ENCODE measurements at places on chromosomes 4 and X.

GRCh38 chr4:182555997-182556418, 312.8 kb downstream of the TENM3 start:
- no peak for DNase-seq

DNA sequence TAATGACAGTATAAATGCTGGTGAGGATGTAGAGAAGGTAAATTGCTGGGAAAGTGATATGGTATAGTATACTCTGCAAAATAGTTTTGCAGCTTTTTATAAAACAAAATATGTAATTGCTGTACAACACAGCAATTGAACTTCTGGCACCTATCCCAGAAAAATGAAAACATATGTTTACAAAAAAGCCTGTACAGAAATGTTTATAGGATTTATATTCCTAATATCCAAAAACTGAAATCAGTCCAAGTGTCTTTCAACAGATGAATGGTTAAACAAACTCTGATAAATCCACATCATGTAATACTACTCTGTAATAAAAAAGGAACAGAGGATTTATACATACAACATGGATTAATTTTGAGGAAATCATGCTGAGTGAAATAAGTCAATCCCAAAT, 198.4 kb upstream of the ACTRT1 start:
- DNase-seq, result no peak

- DNase-seq, result no peak
These were observed 14.8 kb upstream of the PABPC4L start for GRCh38 chr4:134216411-134216810.

DNA sequence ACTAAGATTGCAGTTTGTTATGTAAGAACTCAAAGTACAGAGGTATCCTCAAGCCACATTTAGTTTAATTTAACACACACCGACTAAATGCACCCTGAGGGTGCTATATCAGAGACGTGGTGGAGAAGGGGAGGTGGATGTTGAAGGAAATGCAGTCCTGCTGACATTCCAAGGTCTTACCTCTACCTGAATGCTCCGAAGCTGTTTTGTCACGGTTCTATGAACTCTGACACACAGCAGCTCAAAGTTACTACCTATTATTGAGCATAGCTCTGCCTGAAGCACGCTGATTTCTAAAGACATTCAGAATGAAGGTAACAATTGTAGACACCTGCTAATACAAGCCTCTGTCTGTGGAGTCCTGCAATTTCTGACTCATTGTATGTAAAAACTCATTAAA, 6.7 kb downstream of the CC2D2A start:
- DNase-seq, result no peak

- no peak for DNase-seq
These were observed 174.7 kb upstream of the GPRIN3 start for GRCh38 chr4:89482251-89482650.

DNA sequence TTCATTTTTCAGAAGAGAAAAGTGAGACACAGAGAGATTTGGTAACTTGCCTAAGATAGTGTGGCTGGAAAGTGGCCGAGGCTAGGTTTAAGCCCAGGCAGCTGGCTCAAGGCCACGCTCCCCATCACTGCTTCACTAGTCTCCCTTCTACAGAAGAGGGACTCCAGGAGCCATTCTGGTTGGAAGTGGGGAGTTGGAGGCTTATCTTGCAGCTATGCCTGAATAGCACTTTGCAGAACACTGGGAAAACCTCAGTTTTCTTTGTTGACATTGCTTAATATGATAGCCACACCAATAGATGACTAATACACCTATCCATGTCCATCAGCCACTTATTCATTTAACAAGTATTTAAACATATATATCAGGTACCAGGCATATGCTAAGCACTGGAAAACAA, 18.5 kb downstream of the LRRC66 start:
- no peak for DNase-seq

DNA sequence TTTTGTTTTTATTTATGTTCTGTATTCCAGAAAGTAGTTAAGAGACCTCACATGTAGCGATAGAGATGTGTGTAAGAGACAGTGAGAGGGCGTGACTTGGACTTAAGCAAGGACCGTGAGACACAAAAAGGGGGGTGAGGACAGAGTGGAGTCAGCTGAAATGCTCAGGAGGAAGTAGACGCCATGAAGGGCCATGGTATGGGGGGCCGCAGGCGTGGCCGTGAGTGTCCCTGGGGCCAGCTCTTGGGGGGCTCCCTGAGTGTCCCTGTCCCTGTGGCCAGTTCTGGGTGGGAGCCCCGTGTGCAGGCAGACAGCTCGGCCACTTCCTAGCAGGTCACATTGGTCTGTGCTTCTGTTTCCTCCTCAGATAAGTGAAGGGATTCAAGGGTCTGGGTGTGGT, 23.0 kb upstream of the MSANTD1 start:
- DNase-seq, result no peak

GRCh38 chr4:926538-926937, 5.6 kb downstream of the GAK start:
- no peak for DNase-seq

GRCh38 chr4:144189121-144189520, 48.6 kb upstream of the GYPA start:
- DNase-seq, result no peak

DNA sequence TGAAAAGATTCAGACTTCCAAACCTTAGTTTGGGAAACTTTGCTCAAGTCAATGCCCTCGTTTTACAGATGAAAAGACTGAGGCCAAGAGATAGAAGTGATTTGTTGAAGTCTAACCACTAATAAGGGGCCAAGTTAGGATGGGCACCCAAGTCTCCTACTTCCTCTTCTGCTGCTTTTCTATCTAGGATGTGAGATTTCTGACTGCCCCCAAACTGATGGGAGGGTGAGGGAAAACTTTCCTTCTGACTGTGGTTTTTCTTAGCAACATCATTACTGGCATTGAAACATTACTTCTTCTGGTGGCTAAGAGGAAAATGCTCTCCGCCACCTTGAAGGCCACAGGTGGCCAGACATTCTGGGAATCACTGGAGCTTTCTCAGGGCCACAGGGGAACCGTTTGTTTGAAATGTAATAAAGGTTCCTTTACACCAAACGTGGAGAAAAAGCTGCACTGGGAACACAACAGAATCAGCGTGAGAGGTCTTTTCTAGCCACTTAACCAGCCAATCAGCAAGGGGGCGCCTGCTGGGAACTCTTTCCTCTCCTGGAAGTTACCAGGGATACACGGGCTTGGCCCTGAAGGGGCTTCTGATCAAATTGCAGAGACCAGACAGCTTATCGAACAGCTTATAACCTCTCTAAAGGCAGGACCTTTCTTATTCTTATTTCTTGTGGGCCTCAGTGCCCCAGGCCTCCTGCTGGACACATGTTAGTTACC, 115.9 kb upstream of the TEX13D start:
- DNase-seq, result no peak

- no peak for DNase-seq
These were observed 1526.1 kb downstream of the STIM2 start for GRCh38 chr4:28386776-28387175.

DNA sequence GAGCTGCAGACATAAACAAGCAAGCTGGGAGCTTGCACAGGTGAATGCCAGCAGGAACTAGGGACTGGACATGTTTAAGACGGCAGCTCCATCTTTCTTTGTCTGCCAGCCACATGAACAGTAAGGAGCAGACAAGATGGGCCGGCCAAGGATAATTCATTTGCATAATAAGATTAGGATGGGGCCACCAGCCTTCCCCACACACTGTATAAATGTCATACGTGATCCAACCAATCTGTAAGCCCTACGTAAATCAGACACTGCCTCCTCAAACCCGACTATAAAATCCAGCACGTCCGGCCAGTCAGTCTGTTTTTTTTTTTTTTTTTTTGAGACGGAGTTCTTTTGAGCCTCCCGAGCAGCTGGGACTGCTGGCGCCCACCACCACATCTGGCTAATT, 75.6 kb upstream of the BOD1L1 start:
- no peak for DNase-seq

- DNase-seq, result no peak
These were observed 147.4 kb downstream of the IL15 start for GRCh38 chr4:141783770-141784169.

GRCh38 chr4:34293459-34293858, 1950.9 kb downstream of the ARAP2 start:
- DNase-seq, result no peak

GRCh38 chr4:183266371-183266770, 53.7 kb downstream of the CLDN22 start:
- no peak for DNase-seq

DNA sequence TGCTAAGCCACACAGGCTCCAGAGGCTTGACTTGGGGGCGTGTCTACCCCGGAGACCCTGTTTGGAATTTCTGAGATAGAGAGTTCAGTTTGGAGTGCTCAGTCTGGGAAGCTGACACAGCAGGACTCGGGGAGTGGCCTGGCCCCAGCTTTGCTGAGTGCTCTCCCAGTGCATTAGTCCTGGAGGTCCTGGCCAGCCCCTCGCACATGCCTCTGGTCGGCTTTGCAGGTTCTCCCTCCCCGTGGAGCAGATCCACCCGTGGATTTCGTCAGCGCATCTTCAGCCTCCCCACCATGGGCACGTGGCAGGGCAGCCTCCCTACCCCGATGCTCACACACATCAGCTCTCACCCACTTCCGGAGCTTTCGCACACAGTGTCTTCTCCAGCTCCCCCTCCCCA, 65.2 kb downstream of the PSAPL1 start:
- DNase-seq, result no peak

DNA sequence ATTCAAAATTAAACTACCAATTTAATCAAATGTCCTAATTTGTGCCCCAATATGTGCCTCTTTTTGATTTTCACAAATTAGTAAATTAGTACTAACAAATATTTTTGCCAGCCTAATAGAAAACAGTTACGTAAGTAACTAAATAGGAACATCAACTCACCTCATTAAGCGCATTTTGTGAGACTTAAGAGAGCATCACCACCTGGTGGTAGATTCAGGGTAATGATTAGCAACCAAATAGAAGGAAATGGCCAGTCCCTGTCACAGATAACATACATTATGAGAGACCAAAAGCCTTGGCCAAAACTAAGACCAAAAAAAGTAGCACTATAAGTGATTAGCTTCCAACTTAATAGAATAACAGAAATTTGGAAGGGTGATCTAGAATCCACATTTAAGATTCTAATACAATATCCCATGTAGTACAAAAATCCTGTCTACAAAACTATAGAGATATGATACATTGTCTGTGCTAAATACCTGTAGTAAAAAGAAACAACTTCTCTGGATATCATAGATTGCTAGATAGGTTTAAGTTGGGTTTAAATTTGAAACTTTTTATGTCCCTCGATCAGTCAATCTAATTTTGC, 46.7 kb downstream of the C4orf46 start:
- DNase-seq, result peak; percentile 20

- DNase-seq, result no peak
These were observed 26.5 kb upstream of the TSR2 start for GRCh38 chrX:54413753-54414152.

DNA sequence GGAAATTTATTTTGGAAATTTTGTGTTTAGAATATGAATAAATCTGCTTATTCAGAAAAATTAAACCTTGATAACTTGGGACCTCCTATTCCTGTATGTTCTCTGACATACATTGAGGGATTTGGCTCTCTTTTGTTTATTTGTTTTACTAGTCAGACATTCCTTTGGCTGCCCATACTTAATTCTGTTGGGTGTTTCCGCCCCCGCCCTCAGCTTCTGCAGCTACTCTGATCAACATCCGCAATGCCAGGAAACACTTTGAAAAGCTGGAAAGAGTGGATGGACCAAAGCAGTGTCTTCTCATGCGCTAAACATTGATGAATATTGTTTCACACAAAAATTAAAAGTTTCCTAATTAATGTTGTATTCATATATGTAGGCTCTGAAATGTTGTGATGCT, 40.5 kb downstream of the RRAGB start:
- DNase-seq, result no peak

- no peak for DNase-seq
These were observed 33.4 kb downstream of the SLC2A9 start for GRCh38 chr4:9987749-9988362.

DNA sequence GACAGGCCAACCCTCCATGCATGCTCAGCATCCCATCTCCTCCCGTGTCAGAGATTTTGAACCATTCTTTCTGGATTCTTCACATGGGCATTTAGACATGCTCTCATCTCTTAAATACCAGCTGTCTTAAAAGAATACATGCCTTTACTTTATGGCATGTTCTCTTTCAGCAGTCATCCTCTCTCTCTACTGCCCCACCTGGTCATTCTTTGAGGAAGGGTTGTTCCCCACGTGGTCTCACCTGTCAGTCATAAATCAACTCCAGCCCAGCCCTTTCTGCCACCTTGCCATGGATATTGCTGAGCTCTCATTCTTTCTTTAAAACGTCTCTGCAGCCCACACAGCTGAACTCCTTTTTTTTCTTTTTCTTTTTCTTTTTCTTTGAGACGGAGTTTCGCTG, 111.3 kb downstream of the ARHGAP10 start:
- no peak for DNase-seq

- no peak for DNase-seq
These were observed 194.0 kb downstream of the LDB2 start for GRCh38 chr4:16704489-16704888.

- DNase-seq, result no peak
These were observed 55.7 kb downstream of the ANTXR2 start for GRCh38 chr4:80017125-80017854.

DNA sequence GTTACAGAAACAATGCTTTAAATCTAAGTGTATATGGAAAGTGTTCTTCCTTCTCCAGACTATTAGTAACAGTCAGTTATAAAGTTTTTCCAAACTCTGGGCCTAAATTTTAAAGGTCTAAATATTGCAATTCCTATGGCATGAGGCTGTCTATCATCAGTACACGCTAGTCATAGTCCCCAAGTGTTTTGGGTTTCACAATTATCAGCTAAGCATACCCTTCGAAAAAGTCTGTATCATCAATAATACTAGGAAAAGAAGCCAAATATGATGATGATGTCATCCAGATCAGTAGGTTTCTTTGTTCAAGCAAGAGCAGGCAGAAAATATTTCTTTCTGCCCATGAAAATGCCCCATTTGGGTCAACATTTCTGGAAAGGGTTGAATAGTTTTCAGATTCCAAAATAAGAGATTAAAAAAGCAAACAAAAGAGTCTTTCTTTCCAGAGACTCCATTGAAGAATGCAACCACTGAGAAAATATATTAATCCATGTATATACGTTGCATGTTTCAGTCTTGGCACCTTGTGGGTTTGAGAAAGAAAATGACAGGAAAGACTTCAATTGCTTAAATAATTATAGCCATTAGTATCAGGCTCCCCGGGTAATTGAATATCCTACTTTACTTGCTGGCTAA, 173.8 kb downstream of the CAMK2D start:
- DNase-seq, result no peak

- DNase-seq, result no peak
These were observed 11.4 kb downstream of the FTSJ1 start for GRCh38 chrX:48487362-48487798.

- DNase-seq, result no peak
These were observed 34.8 kb downstream of the YIPF6 start for GRCh38 chrX:68533656-68534055.
